ENCODE measurements at places on chromosomes 6 and 20. TPM values are rescaled to one million over a fixed set of nuclear protein-coding genes. Genes with fewer than 3 reads are reported as not detected.

Gene DDX43
- 0.54 TPM for total RNA-seq

Gene BTN2A1
- 14.1 TPM for total RNA-seq

Gene HLA-DQB2
- not detected for total RNA-seq

Gene C4A
- 13.5 TPM for total RNA-seq

Gene FNDC1
- total RNA-seq, result 1.7 TPM

Gene ERGIC3
- 136 TPM for total RNA-seq

Gene BPIFB4
- not detected for total RNA-seq

Gene MANEA
- total RNA-seq, result 18.5 TPM

Gene GPSM3
- total RNA-seq, result 0.82 TPM

Gene MLN
- total RNA-seq, result not detected

Gene PTPRT
- total RNA-seq, result 21.1 TPM
